Uterus (tissue), 4 donors: ENCODE measurements at places on chromosomes 16 and 17.
A peak's percentile ranks its signal among the peaks of the same experiment; 100 is the strongest.

DNA sequence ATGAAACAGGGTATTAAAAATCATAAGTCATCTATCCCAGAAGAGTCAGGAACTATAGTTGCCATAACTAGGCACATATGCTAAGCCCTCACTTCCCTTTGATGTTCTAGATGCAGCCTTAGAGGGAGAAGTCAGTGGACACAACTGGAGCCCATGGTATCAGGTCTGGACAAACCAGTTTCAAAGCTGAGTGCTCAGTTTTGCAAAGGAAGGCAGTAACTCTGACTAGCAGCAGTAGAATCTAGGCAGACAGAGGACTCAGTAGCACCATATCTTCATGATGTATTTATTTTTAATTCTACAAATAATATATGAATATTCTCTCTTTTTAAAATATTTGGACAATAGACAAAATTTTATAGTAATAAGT, 11.7 kb upstream of the FAM20A start:
- no peak for DNase-seq

- no peak for DNase-seq
These were observed 9.0 kb upstream of the AMZ2 start for GRCh38 chr17:68238871-68239253.

DNA sequence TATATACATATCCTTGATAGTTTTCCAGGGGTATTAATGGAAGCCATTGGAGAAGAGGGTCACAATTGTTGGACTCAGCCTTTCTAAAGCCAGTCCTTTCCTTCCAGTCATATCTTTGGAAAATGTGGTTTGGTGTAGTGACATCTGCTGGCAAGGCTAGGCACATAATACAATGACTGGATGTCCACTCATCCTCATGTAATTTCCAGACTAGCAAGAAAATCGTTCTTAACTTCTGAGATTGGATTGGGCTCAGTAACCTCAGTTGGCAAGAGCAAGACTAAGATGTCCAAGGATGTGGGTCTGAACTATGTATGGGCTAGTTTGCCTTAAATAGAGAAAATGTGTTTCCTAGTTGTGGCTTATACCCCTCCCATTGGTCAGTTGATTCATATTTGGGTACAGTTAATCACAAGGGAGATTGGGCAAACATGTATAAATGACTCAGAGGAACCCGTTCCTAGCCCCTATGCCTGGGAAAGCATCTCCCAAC, 8.7 kb upstream of the KAT7 start:
- no peak for DNase-seq

GRCh38 chr17:2571523-2572303, 21.7 kb upstream of the PAFAH1B1 start:
- DNase-seq: no peak

DNA sequence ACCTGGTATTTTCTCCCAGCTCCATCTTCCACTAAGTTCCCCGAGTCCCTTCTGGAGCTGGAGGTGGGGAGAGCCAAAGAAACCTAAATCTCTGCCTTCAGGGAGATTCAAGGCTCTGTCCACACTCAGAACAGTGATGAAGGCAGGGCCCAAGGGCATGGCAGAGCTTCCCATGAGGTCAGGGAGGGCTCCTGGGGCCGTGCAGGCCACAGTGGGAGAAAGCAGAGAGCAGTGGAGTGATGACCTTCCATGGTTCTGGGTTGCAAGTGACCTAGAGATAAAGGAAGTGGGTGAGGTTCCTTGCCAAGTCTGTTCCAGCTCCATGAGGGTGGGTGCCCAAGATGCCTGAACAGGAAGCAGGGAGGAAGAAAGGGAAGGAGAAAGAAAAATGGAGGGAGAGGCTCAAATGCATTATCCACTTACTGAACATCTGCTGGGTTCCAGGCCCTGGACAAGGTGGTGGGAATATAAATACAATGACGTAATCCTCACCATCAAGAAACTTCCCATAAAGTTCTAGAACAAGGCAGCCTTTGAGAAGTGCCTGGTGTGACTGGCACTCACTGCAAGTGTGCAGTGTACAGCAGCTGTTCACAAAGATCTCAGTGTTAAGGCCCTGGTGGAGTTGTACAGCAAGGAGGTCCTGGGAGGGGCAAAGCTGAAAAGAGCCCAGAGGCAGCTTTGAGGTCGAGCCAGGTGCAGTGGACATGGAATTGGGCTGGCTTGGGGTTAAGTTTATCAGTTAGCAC, 13.3 kb downstream of the TBKBP1 start:
- DNase-seq: no peak

DNA sequence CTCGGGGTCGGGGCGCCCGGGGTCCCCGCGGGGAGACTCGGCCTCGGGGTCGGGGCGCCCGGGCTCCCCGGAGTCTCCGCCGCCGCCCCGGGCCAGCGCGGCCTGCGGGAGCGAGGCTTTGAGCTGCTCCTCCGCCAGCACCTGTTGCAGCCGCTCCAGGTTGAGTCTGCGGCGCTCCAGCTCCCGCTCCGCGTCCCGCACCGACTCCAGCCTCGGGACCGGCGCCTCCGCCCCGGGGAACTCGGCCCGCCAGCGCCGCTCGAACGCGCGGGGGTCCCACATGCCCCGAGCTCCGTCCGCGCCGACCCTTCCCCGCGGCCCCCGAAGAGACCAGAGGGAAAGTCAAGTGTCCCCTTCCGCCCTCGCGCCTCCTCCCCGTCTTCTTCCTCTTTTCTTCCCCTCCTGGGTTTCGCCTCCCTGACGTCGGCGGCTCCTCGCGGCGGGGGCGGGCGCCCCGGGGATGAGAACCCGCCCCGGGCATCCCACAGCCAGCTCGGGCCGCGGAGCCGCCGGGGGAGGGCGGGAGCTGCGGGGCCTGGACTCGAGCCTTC, 40.8 kb upstream of the BHLHA9 start:
- no peak for DNase-seq

GRCh38 chr17:73883175-73883574, 238.9 kb upstream of the SDK2 start:
- DNase-seq: no peak

DNA sequence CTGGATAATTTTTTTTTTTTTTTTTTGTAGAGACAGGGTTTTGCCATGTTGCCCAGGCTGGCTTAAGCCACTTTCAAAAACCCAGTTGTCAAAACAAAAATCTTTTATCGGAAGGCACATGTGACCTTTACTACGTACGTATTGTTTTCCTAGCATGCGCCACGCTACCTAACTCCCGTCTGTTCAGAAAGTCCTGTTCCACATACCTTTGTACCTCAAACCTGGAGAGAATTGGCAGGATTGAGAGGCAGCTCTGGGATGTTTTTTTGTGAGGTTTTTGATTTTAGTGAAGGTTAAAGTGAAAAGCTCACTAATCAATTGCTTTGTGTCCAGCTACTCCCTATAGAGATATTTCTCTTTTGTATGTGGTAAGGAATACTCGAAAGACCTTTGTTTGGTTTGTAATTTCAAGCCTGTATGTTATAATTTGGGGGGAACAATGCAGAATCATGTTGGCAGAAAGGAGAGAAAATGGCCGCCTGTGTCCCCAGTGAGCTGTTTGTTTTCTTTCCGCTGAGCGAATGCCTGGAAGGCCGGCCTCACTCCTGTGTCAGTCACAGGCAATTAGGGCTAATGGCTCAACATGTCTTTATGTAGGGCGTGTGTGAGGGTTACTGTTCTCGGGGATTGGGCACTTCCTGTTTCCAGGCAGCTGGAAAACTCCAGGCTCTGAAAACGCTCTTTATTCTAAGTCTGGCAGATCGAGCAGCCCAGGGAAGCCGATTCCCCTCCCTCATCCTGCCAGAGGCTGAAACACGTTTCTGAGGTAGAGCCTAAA, 60.8 kb upstream of the CLEC18A start:
- peak; percentile 46 for DNase-seq

DNA sequence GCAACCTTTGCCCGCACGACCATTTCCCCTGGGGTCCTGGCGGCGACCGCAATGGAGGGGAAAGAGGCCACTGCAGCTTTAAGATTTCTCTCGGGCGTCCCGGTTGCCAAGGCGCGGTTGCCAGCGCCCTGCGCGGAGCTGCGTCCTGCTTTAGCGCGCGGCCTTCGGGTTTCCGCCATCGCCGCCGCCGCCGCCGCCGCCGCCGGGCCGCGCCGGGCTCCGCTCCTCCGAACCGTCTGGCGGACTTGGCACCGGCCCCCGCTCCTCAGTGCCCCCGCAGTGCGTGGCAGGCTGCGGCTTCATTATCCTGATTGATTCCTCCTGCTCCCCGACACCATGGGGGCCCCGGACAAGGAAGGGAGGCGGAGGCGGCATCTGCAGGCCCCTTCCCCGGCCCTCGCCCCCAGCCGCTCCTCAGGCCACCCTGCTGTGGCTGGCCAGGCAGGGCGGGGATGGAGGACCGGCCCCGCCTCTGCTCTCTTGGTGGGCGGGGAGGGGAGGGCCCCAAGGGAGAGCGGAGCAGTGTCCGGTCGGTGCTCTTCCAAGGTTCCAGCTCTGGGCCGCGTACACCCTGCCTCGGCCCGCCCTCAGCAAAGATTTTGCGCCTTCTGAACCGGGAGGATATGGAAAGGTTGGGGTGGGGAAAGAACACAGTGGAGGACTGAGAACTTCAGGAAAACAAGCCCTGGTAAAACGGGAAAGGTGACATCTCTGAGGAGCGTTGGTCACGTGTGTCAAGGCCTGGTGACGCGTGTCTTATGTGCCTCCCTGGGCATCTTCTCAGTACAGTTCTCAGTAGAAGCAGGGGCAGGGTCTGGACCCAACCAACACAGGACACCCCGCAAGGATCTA, 34.0 kb downstream of the NEUROD2 start:
- DNase-seq: peak; percentile 42

DNA sequence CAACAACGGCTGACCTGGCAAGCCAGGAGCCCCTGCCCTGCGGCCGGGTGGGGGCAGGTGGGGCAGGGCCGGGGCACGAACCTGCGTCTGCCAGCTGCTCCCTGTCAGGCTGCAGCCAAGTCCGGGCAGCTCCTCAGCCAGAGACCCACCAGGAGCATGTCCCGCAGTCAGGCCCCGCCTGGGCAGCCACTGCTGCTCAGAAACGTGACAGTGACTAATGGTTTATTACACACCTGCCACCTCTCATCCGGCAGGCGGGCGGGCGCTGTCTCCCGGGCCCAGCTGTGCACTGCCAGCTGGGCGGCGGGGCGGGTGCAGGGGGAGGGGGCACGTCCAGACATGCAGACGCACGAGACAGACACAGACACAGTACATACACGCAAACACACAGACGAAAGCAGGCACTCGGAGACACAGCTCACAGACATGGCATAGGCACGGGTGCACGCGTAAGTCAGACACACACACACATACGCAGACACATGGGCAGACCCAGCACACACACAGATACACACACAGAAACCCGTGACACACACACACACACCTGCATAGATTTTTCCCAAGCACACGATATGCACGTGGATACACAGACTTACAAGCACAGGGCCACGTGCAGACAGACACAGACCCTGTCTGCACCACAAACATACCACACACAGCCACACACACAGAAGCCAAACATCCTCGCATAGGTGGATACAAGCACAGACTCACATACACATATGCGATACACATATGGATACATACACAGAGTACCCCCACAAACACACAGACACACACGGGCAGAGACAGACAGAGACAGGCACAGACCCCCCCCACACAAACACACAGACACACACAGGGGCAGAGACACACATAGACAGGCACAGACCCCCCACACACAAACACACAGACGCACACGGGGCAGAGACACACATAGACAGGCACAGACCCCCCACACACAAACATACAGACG, 248.3 kb upstream of the CIBAR2 start:
- no peak for DNase-seq
